ENCODE measurements at places on chromosomes 16 and 17.

- no peak for DNase-seq
Observed at GRCh38 chr16:27112093-27112811, 45.5 kb downstream of the C16orf82 start.

DNA sequence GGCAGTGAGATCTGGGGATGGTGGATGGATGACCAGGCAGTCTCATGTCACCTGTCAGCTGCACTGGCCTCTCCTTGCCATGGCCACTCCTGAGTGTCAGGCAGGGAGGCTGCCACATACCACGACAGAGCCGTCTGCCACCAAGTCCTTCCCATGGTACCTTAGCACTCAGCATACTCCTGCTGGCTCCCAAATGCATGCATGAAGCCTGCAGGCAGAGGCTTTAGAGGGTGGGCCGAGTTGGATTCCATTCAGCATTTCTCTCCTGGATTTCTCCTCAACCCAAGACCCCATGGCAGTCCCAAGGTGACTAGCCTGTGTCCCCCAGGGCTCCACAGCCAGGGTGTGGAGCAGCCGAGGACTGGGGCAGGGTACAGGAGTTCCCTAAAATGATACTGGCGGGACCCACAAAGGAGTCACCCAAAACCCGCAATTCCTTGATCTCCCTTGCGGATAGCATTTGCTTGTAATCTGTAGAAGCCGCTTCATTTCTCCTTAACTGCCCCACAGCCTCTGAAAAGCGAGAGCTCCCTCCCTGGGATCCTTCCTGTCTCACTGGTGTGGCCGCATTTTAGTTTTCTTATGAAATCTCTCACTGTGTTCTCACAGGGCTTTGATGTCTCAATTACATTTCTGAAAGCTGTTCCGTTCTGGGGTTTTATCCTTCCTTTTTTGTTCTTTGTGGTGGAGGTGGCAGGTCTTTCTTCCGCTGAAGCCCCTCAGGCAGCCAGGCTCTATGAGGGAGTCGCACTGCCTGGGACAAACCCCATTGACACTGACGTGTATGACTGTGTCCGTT is 141.4 kb downstream of the SOCS1 start:
- DNase-seq, result no peak

DNA sequence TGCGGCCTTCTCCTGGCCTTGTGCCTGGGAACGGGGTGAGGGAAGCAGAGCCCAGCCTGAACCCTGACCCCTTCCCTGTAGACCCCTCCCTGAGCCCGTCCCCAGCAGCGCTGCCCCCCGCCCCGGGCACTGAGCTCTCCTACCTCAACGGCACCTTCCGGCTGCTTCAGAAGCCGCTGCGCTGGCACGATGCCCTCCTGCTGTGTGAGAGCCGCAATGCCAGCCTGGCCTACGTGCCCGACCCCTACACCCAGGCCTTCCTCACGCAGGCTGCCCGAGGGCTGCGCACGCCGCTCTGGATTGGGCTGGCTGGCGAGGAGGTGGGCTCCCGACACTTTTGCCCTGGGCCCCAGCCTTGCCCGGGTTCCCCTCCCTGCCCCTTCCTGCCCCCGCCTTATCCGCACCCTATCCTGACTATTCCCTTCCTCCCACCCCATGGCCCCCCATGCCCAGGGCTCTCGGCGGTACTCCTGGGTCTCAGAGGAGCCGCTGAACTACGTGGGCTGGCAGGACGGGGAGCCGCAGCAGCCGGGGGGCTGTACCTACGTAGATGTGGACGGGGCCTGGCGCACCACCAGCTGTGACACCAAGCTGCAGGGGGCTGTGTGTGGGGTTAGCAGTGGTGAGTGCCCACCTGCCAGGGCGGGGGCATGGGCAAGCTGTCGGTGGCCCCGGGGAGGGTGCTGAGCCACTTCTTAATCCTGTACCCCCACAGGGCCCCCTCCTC is 62.1 kb downstream of the MRC2 start:
- no peak for DNase-seq

DNA sequence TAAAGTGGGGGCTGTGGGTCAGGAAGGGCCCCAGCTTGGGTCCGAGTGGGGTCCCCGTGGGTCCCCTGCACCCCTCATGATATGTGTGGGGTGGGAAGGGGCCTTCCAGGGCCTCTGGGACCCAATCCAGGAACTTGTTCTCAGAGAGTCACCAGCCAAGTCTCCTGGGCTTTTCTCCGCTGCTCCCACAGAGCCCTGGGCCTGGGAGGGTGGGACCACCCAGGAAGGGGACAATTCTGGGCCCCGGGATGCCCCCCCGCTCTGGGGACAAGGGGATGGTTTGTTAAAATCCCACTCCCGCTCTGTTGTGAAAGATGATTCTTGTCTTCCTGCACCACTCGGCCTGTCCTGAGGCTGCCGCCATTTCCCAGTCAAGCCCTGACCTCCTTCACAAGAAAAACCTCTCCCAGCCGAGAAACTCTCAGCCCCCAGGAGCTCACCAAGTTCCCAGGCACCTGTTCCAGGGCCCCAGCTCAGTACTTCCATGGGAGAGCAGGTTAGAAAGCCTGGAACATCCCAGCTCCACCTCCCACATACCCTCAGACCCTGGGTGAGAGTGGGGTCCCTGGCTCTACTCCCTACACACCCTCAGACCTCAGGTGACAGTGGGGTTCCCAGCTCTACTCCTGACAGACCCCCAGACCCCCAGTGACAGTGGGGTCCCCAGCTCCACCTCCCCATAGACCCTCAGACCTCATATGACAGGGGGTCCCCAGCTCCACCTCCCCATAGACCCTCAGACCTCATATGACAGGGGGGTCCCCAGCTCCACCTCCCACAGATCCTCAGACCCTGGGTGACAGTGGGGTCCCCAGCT is 75.1 kb downstream of the METRNL start:
- DNase-seq, result no peak

DNA sequence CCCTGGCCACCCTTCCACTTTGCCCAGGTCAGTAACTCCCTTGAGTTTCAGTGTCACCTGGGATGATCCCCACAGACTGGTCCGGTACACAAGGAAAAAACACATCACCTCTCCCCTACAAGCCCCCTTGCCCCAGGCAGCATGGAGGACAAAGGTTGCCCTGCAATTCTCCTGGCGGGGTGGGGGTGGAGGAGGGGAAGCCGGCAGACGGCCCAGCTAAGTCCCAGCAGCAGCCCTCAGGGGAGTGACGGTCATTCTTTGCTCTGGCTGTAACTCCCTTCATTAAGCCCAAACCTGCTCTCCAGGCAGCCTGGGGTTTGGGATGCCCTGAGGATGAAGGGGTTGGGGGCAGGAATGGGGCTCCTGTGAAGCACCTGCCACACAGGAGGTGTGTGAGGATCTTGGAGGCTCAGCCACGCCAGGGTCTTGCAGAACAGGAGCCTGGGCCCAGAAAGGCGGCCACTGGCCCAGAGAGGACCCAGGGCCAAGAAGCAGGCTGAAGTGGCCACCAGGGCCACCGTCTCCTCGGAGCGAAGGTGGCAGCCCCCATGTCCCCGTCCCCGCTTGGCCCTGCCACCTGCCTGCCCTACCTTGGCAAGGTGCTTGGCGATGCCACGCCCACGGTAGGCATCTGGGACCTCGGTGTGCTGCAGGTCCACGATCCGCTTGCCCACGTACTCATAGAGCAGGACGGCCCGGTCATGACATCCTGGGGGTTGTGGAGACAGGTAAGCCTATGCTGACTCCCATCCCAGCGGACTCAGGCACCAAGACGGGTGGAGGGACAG is 9.5 kb downstream of the NATD1 start:
- DNase-seq, result no peak

GRCh38 chr16:82203198-82203597 is 33.2 kb upstream of the MPHOSPH6 start:
- DNase-seq, result no peak

GRCh38 chr16:15521390-15521757 is 87.0 kb downstream of the BMERB1 start:
- no peak for DNase-seq

- no peak for DNase-seq
Observed at GRCh38 chr16:10266809-10267208, 84.6 kb upstream of the GRIN2A start.

DNA sequence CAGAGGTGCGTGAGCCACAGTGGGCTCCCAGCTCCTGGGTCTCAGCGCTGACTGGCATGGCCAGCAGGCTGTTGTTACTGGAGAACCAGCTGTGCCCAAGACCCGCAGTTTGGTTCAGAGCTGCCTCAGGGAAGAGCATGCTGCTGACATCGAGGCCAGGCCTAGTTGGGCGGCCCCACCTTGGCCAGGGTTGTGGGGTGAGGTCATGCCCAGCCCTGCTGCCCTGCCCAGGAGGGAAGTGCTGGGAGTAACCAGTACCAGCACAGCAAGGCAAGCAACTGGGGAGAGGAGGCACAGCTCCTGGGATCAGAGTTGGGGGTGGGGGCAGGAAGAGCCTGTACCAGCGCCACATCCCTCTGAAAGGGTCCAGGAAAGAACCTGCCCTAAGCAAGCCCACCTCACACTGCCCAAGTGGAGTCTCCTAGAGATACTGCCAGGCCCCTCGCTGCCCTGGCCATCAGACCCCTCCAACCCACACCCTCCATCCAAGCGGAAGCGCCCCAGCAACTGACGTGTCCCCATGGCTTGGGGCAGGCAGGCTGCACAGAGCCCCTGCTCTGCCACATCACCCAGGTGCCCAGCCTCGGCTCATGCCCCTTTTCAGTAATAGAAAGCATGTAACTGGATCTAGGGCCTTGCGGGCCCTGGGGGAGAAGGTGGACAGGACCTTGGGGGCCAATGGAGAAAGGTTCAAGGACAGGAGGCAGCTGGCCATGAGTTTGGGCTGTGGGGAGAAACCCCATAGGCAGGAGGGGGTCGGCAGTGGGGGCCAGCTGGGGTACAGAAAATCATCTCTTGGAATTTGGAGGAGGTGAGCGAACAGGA is 990 bp downstream of the DOK4 start:
- no peak for DNase-seq

Measured in right lung (tissue), 10 donors.